HTR-8/SVneo (cell line): ENCODE measurements at places on chromosomes 12 and 14.

- DNase-seq, result no peak
Observed at GRCh38 chr12:44584625-44585024, 291.5 kb downstream of the NELL2 start.

- no peak for DNase-seq
Observed at GRCh38 chr12:77202457-77203060, 137.2 kb upstream of the E2F7 start.

DNA sequence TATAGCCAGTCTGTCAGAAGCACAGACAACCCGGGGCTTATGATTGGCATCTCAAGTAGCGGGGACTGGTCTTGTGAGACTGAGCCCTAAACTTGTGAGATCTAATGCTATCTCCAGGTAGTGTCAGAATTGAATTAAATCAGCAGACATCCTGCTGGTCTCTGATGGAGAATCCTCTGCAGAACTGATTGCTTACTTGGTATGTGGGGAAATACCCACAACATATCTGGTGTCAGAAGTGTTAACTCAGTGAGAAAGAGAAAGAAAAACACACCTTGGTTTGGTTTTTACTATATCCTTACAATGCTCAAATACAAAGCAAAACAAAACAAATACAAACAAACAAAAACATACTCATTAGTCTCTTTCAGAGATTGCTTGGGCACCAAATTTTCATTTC lies 10.0 kb downstream of the SEL1L start:
- no peak for DNase-seq

GRCh38 chr12:122785503-122785902 lies 11.1 kb downstream of the CCDC62 start:
- DNase-seq, result no peak

DNA sequence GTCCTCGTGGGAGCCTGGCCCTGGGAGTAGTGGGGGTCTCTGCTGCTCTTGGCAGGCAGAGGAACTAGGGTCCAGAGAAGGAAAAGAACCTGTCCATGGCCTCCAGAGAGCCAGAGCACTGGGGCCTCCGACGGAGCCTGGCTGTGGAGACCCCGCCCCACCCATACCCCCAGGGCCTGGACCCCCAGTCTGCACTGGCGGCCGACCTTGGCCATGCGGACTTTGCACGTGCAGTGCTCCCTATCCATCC lies 1.1 kb downstream of the BEGAIN start:
- DNase-seq, result no peak

DNA sequence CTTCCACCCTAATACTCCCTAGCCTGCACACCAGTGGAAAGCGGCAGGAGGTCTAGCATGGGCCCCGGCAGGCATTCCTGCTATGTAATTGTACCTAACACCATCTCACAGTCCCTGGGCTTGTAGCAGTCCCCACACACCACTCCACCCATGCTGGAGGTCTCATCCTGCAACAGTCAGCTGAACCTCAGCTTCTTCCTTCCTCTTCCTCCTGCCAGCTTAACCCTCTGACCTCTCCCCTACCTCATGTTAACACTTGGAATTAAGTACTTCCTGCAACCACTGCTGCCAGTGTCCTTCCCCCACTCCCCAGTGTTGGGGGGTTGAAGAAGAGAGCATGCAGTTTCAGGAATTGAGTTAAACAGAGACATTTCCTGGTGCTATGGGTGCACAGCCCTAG lies 7.6 kb downstream of the ADCY4 start:
- no peak for DNase-seq

- no peak for DNase-seq
Observed at GRCh38 chr12:11959117-11959823, 111.5 kb upstream of the BCL2L14 start.

- no peak for DNase-seq
Observed at GRCh38 chr14:44901696-44902095, 60.1 kb downstream of the KLHL28 start.

- no peak for DNase-seq
Observed at GRCh38 chr14:32074887-32075572, 2.1 kb upstream of the ARHGAP5 start.

GRCh38 chr14:100673085-100673806 lies 53.4 kb upstream of the DLK1 start:
- DNase-seq, result no peak
